NCI-H526 (cell line): ENCODE measurements at places on chromosomes 7 and 10.
A peak's percentile ranks its signal among the peaks of the same experiment; 100 is the strongest.

GRCh38 chr7:121012919-121013318, 24.4 kb downstream of the CPED1 start:
- no peak for DNase-seq

- DNase-seq = no peak
Observed at GRCh38 chr7:95335093-95335492, 10.8 kb upstream of the PON1 start.

DNA sequence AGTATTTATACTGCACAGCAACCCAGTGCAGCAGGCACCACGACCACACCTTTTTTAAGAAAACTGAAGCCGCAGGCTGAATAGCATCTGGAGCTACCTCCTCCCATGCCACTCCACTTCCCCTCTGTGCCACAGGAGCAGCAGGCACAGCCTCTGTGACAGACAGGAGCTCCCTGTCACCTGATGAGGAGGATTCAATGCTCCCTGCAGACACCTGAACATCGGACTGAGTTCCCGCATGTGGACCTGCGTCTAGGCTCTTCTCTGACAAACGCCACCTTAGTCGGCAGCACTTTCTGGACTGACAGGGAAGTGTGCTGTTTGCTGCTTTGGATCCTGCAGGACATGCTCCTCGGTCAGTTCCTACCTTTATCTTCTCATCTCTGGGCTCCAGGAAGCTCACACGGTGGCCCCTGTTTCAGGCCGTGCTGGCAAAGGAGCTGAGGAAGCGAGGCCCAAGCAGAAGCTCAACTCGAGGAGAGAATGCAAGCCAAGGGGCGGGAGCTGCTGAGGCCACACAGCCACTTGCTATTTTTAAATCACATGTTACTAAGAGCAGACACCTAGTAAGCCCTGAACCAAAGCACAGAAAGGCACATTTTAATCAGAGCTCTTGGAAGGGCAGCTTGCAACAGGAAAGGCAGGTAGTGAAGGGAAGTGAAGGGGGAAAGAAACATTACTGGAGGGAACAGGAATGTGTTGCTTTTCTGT, 56.6 kb downstream of the VOPP1 start:
- DNase-seq = no peak

DNA sequence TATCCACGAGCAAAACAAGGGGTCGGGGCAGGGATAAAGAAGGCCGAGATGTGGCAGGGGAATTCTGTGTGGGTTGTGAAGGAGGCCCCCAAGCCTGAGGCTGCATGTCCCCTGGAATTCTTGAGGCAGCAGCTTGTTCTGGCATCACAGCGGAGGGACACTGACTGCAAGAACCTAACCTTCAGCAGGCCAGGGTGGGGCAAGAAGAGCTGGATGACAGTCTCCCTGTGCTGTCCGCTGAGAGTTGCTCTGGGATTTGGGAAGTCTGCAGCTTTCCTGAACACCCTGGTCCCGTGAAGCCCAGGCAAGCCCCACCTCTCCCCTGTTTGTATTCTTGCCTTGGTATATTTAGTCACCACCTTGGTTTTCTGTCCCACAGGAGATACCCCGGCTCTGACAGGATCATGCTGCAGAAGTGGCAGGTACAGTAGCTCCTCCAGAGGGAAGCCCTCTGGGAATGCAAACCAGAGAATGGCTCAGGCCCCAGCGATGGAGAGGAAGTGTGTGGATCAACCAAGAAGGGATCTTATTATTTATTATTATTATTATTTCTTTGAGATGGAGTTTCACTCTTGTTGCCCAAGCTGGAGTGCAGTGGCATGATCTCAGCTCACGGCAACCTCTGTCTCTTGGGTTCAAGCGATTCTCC, 1.9 kb upstream of the LRRC18 start:
- DNase-seq = no peak

DNA sequence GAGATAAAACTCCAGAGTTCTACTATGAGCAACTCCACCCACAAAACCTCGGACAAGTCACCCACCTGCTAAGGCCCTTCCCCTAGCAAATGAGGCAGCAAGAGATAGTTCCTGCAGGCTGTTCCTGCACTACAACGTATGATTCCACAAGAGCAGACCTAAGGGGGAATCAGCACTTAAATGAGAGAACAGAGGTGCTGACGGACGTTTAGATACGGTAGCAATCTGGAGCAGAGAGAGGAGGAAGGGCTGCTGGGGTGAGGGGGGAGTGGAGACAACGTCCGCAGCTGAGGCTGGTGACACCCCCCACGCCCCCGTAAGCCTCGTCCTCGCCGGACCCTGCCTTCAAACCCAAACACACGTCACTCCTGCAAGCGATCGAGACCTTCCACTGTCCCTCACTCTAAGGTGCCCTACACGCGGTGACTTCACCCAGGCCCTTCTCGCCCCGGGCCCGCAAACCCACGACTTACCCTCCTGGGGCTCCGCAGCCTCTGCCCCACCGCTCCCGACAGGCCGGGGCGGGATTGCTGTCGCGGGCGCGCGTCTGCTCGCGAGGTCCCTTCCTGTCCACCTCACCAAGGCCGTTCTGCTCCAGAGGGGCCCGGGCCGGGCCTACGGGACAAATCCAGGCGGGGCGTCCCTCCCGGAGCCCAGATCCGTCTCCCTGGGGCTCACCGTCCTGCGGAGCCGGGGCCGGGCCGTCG, 635 bp downstream of the ZNF12 start:
- peak; percentile 58 for DNase-seq

DNA sequence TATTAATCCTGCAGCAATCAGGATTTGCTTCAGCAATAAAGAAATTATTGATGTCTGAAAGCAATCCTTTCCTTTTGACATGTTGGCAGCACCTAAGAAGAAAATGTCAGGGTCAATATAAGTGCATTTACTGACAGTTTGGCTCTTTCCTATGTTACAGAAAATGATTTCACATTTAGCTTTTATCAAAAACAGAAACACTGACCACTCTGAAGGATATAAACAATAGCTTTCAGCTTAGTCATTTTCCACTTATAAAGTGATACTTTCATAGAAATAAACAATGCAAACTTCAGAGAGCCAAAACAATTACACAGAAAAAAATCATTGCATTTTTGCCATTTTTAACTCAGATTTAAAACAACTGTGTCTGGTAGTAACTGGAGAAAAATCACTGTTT, 325.6 kb upstream of the KAT6B start:
- DNase-seq = no peak

GRCh38 chr10:60823324-60823723, 45.0 kb downstream of the CDK1 start:
- DNase-seq = no peak

GRCh38 chr10:131727560-131727959, 173.2 kb upstream of the PPP2R2D start:
- no peak for DNase-seq

GRCh38 chr10:77925410-77925794, 1.2 kb downstream of the DLG5 start:
- peak; percentile 23 for DNase-seq

- DNase-seq = peak; percentile 75
Observed at GRCh38 chr10:5629303-5630111, 36.9 kb downstream of the ASB13 start.

- no peak for DNase-seq
Observed at GRCh38 chr10:128943111-128943510, 523.9 kb upstream of the MGMT start.

- DNase-seq = no peak
Observed at GRCh38 chr10:47241946-47242867, 57.8 kb upstream of the GDF10 start.

GRCh38 chr10:17643339-17643754, 604 bp upstream of the STAM start:
- peak; percentile 70 for DNase-seq
